ENCODE measurements at places on chromosomes 5 and 9.

DNA sequence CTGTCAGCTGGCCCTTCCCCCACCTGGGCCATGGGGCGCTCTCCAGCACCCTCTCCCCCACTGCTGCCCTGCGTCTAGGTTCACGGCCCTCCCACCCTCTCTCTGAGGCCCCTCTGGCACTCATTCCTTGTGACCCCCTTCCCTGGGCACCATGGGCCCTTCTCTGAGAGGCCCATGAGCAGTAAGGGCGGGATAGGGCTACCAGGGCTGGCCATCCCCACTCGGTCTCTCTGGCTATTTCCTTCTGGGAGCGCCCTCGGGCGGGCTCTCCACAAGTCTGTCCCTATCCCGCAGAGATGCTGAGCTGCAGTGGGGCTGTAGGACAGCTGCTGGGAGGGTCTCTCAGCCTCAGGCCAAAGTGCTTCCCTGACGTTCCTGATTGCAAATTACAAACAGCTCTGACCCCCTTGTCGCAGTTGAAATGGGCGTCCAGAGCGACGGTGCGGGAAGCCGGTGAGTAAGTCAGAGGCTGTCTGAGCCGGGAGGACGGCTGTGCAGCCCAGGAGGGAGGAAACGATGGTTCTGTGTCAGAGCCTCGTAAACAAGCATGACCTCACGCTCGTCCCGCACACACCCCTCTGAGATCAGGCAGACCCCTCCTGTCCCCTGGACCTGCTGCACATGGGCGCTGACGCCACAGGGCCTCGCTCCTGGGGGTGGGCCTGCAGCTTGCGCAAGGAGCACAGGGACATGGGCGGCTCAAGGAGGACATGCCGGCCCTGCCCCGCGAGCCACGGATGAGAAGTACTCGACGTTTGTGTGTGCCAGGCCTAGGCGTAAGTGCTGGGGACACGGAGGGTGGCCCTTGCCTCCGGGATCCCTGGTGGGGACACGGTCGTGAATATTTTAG lies 36.3 kb upstream of the GFPT2 start:
- DNase-seq: no peak

DNA sequence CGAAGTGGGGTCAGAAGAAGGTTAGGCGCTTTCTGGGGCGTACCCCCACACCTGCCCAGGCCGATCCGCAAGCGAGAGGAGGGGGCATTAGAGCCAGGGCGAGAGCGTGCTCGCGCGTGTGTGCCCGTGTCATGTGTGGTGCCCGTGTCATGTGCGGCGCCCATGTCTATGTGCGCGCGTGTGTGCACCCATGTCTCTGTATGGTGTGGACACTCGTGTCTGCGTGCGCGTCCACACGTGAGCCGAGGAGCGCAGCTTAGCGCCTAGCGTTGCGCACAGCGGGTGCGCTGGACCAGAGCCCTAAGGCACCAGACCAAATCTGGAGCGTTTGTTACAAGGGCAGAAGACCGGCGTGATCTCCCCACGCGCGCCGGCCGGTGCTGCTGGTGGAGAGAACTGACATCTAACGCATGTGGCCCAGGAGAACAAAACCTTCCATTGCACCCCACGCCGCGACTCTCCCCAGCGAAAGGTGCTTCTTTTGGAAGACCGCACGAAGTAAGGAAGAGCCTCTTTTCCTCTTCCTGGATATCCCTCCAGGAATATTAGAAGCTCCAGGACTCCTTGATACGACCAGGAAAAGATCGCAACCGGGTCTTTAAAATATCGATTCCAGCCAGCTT lies 644 bp downstream of the NIM1K start:
- peak; percentile 31 for DNase-seq

DNA sequence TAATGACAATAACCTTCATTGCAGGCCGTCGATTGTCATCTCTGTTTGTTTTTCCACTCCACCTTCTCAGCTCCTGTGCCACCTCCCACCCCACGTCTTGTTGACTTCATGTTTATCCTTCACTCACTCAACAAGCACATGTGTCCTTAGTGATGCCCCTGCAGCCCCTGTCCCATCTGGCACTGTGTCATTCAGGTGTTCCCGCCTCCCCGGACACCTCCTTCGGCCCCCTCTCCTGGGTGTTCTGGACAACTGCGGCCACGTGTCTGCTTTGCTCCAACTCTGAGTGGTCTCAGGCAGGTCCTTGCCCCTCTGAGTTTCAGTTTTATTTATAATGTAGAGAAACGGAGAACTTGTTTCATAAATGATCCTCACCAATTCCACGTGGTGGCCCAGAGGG lies 91.0 kb upstream of the COL5A1 start:
- DNase-seq: no peak

- DNase-seq: no peak
Observed at GRCh38 chr9:129405089-129405826, 215.6 kb downstream of the C9orf50 start.

GRCh38 chr5:171483551-171484135 lies 64.2 kb downstream of the FGF18 start:
- DNase-seq: peak; percentile 41

- DNase-seq: no peak
Observed at GRCh38 chr9:89008055-89008743, 16.9 kb downstream of the S1PR3 start.

- DNase-seq: no peak
Observed at GRCh38 chr9:80086386-80086785, 514.6 kb downstream of the TLE4 start.

Measured in MG63 (cell line).